B cell (primary cell): ENCODE measurements at places on chromosomes 2 and 18. TPM values are rescaled to one million over a fixed set of nuclear protein-coding genes. Genes with fewer than 3 reads are reported as not detected.

Gene MSH6
- polyA plus RNA-seq: 6.8 and 12.3 TPM in 2 replicates

Gene CCDC74B
- polyA plus RNA-seq: 0.48 and 1.1 TPM in 2 replicates

Gene IL1B
- 3.6 and 13.1 TPM in 2 replicates for polyA plus RNA-seq

Gene TTC21B
- 11.3 and 11.5 TPM in 2 replicates for polyA plus RNA-seq

GRCh38 chr2:110843496-110843895, 111.1 kb downstream of the ACOXL start:
- no peak for DNase-seq

DNA sequence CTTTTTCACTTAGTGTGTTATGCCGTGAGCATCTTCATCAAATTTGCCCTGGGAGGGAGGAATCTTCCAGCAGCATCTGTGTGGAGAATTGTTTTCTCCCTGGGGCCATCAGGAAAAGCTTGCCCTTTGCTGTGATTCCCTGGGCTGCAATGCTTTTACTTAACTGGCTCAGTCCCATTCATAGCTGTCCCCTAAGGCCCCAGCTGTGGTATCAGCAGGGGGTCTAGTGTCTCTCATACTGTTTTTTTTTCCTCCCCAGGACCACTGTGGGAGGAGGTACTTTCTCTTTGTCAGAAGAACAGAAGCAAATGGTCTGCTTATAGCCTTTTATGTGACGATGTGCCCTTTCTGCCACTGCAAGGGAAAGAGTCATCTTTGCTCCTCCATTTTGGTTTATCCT, 176.8 kb upstream of the CELF4 start:
- no peak for DNase-seq

DNA sequence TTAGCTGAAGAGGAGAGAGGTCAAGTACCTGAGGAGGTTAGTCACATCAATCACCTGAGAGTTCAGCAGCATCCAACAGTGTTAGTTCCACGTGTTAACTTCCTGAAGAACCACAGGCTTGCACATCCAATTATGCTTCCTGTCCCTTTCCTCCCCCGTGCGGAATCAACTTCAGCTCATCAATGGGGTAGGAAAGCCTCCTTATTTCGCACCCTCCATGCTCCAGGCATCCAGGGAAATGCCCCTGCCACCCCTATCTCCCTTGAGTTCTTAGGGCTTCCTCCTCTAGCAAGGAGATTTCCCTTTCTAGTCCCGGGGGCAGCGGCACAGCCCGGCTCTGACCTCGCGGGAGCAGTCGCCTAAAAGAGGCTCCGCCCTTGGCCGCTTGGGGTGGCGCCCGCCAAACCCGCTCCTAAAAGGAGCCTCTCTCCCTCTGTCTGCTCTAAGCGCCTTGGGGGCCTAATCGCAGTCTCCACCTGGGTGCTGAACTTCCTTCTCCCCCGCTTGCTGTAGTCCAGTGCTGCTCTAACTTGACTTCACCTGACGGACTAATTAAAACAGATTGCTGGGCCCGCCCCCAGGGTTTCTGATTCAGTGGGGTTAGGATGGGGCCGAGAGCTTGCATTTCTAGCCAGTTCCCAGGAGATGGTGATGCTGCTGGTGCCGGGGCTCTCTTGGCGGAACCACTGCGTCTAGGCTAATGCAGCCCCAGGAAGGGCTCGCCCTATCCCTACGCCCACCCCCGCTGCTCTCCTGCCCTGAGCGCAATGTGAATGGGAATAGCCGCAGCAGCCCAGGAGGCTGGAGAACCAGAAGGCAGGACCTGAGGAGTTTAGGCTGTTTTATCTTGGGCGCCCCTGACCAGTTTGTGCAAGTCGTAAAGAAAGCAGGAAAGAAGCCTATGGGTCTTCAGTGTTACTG, 3.4 kb upstream of the TET3 start:
- peak; percentile 53 for DNase-seq

DNA sequence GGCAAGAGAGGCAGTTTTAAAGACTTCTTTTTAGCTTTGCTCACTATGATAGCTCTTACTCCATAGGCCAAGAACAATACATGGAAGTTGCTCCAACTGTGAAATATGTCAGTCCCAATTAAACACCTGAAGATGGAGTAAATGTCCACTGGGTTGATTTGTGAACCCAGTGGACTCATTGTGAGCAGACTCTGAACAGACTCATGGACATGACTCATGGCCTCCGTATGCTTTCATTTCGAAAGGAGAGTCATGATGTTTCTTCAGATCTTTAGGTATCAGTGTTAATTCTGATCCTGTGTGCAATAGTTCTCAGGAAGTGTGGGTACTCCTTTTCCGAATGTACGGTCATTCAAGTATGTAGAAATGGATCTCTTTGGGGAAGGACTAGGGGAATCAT, 5.4 kb upstream of the CWC22 start:
- no peak for DNase-seq

DNA sequence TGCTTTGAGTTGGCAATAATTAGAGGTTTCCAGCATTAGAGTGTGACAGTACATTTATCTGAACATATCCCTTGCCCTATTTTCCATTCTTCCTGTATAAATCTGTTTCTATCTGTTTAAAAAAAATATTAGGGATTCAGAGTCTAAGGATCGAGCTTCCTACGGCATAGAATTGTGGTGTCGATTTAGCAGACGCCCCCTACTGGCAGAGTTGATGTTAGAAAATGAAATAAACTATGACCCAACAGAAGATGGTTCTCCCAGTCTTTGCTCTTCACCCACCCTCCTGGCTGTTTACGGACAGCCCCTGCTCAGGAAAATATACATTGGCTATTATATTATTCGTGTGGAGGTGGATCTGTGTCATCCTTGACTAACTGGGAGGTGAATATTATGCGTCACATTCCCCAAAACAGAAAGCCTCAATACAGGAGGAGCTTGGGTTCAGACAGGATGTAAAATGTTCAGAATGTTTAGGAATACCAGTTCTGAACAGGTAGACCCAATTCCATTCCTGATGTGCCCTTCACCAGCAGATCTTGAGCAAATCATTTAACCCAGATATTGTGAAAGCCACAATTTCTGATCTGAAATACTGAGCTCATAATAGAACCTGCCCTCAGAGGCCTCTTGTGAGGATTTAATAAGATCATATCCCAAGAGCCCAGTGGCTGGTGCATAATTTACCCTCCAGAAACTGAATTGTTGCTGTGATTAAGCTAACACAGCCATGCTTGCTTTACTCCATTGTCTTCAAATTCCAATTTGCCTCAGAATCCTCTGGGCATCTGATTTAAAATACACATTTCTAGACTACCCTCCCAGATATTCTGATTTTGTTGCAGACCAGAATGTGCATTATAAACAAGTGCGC, 10.8 kb upstream of the ERMN start:
- peak; percentile 68 for DNase-seq

DNA sequence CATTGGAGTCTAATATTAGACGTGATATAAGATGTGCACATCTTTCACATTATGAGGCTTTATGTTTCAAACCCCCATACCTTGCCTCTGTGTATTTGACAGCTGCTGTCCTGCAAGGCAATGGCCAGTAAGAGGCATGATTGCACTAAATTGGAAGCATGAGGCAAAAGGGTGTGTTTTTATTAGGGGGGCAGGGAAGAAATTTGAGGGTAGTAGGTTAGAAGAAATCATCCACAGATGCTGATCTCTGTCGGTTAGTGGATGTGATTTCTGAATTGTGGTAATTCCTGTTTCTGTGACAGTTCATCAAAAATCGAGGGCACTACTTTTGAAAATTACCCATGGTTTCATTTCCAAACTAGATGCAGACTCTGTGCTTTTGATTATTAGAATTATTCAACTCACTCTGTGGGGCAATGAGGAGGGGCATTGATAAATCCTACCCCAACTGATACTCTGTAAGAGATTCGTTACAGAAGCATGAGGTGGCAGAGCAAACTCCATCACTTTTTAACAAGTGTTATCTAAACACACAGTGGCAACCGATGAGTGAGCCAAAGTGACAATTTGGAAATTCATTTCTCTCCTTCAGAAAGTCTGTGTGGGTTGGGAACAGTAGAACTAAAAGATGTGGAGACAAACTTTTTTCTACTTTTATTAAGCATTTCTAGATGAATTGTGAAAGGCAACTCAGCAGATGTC, 453.0 kb downstream of the ARHGAP15 start:
- DNase-seq: no peak

GRCh38 chr2:9268301-9269080, 61.9 kb downstream of the ASAP2 start:
- no peak for DNase-seq
